NCI-H82 (cell line): ENCODE measurements at places on chromosomes 13 and 19.

DNA sequence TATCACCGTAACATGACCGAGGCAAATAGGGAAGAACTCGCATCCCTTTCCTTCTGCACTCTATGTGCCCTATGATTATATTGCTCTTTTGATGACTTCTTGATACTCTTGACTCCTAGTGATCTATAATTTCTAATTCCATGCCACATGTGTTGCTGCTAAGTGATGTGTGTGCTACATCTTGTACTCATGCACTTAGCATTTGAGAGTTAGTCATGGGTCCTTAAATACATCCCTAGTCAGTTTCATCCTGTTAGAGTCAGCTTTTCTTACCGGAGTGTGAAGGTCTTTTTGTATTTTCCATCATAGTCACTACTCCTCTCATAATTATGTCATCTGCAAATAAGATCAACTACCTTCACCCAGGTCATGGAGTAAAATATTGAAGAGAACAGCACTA, 30.2 kb downstream of the RXFP2 start:
- DNase-seq: no peak

- DNase-seq: no peak
Observed at GRCh38 chr13:50179977-50180376, 164.7 kb downstream of the KCNRG start.

DNA sequence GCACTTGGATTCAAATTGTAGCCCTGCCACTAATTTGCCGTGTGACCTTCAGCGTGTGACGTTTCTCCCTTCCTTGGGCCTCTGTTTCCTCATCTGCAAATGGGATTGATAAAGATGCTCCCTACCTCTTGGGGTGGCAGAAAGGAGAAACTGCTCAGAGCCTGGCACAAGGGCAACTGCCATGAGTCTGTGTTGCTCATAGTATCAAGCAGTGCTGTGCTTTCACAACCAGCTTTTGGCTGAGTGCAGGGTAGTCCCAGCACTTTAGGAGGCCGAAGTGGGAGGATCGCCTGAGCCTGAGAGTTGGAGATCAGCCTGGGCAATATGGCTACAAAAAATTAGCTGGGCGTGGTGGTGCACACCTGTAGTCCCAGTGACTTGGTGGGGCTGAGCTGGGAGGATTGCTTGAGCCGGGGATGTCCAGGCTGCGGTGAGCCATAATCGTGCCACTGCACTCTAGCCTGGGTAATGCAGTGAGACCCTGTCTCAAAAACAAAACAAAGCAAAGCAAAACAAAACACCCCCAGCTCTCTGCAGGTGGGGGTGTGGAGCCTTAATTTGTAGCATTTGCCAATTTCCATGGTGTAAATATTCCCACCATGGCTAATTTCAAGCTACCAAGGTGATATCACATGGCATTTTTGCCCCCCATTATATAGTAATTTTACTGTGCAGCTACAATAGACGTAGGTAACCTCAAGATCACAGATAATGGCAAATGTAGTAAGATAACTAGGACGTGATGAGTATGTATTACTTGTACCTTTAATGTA, 1.6 kb upstream of the MARK4 start:
- no peak for DNase-seq

DNA sequence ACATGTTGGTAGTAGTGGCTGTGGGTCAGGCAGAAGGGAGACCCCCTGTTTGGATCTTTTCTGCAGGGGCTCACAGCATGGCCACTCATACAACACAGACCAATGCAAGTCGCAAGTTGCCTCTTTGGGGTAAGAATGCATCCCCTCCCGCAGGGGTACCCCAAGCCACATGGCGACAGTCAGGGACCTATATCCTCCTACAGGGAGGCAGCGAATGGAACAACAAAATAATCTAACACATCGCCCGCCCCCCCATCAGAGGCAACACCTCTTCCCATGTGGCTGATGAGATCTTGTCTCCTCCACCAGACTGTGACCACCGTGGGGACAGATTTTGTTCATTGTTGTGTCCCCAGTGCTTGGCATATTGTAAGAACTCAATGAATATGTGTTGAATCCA, 40.7 kb upstream of the PNMA8B start:
- no peak for DNase-seq

DNA sequence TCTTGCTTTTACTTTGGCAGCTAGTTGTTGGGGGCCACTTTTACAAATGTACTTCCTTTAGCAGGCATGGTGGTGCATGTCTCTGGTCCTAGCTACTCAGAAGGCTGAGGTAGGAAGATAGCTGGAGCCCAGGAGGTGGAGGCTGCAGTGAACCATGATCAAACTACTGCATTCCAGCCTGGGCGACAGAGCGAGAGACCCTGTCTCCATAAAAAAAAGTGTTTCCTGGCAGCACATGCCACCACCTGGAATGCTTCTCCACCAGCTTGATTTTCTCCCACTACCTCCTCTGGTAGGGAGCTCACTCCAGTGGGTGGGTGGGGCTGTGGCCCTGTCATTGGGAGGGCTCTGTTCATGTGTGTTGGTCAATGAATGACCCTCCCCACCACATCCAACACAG, 12.5 kb downstream of the FZR1 start:
- DNase-seq: no peak

- no peak for DNase-seq
Observed at GRCh38 chr13:74298923-74299322, 164.7 kb upstream of the KLF12 start.
